ENCODE measurements at places on chromosomes 1 and 21.
A peak's percentile ranks its signal among the peaks of the same experiment; 100 is the strongest.

- no peak for DNase-seq
Measured at GRCh38 chr1:207239874-207240273, 81.6 kb upstream of the CD55 start.

DNA sequence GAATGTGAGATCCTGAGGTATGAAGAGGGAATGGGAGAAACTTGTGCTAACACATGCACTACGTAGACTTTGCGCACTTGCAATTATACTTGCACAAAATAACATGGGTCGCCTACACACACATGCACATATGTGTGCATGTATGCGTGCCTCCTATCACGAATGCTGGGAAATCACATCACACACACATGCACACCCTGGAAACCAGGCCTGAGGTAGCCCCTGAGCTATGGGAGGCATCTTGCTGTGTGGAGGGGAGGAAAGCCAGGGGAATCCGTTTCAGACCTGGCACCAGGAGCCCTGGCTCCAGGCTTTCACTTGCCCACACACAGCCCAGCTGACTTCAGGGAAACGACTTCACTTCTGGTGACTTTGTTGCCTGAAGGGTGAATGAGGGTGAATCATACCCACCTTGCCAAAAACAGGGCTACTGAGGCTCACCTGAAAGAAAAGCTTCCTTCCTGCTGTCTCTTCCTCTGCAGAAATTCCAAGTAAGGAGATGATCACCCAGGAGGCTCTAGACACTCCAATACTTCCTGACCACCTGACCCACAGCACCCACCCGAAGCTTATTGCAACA lies 136.0 kb upstream of the NGF start:
- DNase-seq = no peak

DNA sequence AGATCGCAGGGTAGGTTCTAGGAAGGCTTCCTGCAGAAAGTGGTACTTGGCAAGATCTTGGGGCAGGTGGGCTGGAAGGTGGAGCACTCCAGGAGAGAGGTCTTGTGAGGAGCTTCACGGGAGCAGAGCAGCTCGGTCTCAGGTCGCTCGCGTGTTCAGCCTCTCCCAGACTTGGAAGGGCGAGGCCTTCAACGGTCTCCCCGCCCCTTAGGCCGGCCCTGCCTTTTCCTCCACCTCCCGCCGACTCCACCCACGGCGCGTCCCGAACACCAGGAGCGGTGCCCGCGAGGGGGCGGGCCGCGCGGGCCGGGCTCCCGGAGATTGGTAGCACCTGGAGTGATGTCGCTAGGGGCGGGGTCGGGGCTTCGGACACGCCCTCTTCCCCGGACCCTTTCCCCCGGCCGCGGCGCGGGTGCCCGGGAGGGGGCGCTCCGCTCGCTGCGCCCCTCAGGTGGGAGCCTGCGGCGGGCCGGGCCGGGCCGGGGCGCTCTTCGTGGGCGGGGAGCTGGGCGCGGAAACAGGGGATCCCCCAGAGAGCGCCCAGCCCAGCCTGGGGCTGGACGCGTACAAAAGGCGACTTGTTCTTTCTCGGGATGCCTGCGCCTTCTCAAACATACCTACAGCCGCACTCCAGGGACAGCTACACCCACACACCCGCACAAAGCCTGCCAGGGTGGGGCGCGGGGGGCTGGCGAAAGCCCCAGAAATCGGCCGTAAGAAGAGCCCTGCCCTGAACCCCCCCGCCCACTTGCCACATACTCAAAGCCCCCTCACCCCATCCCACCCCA lies 35.5 kb downstream of the AHDC1 start:
- peak; percentile 93 for DNase-seq

DNA sequence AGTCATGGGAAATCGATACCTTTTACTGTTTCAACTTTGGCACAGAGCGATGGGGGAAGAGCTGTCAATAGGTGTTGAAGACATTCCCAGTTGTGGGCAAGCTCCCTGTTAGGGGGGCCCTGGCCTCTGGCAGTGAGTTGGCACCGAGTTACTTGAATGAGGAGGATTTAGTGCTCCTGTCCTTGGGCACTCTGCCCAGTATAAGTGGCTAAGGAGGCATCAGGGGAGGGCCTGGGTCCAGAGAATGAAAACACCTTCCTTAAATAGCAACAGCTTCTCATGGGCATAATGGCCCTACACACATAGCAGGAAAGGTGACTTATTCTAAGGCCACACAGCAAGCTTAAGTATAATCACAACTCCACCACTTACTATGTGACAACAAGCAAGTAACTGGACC lies 664.4 kb downstream of the PTPRU start:
- no peak for DNase-seq

GRCh38 chr1:11482198-11482597 lies 3.2 kb downstream of the DISP3 start:
- DNase-seq = no peak

GRCh38 chr1:220698607-220699016 lies 8.4 kb downstream of the C1orf115 start:
- no peak for DNase-seq

GRCh38 chr1:67576474-67576873 lies 108.5 kb upstream of the GADD45A start:
- no peak for DNase-seq

- DNase-seq = peak; percentile 58
Measured at GRCh38 chr21:41460578-41461527, 34.8 kb downstream of the MX1 start.

- no peak for DNase-seq
Measured at GRCh38 chr1:89546082-89546889, 21.7 kb downstream of the LRRC8B start.

GRCh38 chr1:76160225-76160624 lies 85.7 kb downstream of the ST6GALNAC3 start:
- DNase-seq = no peak

GRCh38 chr1:59569198-59569597 lies 245.6 kb upstream of the HOOK1 start:
- DNase-seq = no peak

DNA sequence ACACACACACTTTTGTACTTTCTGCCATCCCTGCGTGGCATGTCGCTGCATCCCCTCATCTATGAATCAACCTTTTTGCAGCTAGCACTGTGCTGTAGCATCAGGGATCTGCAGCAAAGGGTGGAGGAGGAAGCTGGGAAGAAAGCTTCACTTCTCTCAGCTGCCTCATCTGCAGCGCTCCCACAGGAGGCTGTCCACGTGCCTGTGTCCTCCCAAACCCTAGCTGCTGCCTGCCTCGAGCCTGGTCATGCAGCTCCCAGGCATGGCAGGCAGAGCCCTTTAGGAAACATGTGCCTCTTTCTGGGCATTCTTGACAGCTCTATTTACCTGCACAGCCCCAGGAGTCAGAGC lies 262.1 kb upstream of the SGIP1 start:
- DNase-seq = peak; percentile 15

DNA sequence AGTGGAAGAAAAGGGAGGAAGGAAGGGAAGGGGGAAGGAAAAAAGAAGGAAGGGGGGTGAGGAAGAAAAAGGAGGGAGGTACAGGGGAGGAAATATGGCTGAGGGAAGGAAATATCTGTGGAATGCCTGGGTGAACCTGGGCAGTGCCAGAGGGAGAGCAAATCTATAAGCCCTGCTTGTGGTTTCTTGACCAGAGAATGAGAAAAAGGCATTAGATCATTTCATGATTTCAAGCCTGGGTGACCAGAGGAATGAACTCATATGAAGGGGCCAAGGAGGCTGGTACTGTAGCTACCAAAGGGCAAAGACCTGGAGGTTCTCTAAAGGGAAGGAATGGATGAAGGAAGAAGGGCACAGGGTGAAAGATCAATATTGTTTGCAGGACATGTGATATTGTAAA lies 31.4 kb downstream of the GNG12 start:
- peak; percentile 97 for DNase-seq

DNA sequence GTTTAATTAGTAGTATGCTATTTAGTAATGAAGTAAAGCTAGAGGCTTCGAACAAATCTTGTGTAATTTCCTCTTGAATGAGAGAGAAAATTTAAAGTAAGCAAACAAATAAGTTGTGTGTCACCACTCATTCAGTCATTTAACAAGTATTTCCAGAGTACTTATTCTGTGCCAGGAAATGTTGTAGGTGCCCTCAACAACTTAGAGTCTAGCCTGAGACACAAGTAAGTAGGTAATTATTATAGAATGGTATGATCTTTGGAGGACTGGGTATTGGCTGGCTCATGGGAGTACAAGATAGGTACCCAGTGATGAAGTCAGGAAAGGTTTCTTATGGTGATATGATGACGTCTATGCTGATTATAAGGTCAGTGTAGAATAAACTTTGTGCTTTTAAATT lies 17.4 kb upstream of the METTL18 start:
- DNase-seq = no peak

DNA sequence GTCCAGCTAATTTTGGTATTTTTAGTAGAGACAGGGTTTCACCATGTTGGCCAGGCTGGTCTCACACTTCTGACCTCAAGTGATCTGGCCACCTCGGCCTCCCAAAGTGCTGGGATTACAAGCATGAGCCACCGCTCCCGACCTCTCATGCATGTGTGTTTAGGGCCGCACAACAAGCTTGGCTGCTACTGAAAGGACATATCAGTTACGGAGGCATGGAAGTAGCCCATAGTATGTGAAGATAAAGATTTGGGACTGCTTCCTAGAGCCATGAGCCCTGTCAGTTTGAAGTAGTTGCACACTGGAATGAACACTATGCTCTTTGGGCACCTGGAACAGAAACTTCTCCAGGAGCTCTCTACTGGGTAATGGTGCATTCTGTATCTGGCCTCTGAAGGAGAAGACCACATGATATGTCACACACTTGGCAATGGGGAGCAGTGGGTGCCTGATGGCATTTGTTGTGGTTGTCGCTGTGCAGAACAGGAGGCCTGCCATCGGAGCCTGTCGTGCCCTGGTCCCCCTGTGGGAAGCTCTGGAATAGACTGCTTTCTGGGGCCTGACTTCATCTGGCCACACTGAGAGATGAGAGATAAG lies 144.7 kb upstream of the KIF26B start:
- DNase-seq = no peak

GRCh38 chr1:153399401-153400055 lies 8.7 kb upstream of the S100A8 start:
- no peak for DNase-seq

GRCh38 chr1:21117597-21118001 lies 59.1 kb downstream of the EIF4G3 start:
- DNase-seq = no peak

DNA sequence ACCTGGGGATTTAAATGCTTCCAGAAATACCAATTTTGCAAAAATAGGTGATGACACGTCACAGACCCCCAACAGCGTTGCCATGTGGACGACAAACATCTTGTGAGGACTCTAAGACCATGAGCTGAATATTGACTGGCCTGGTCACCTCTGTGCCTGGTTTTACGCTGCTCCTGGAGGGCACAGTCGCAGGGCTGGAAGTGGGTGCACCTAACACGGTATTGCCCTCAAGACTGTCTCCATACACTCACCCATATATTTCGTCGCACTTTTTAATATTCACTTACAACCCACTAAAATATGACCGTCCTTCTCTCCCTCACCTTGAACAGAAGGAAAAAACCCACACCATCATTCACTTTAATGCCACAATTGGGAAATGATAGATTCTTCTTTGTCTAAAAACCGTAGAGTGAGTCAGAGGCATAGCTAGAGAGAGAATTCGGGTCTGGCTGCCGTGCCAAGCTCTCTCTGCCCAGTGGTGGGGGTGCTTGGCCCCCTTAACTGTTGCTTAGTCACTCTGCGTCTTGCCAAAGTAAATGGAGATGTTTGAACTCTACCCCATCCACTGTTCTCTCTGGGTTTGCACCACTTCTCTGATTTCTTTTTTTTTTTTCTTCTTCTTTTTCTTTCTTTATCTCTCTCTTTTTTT lies 40.8 kb upstream of the UTS2 start:
- DNase-seq = peak; percentile 9

GRCh38 chr1:224747578-224747977 lies 131.5 kb downstream of the CNIH3 start:
- DNase-seq = no peak

DNA sequence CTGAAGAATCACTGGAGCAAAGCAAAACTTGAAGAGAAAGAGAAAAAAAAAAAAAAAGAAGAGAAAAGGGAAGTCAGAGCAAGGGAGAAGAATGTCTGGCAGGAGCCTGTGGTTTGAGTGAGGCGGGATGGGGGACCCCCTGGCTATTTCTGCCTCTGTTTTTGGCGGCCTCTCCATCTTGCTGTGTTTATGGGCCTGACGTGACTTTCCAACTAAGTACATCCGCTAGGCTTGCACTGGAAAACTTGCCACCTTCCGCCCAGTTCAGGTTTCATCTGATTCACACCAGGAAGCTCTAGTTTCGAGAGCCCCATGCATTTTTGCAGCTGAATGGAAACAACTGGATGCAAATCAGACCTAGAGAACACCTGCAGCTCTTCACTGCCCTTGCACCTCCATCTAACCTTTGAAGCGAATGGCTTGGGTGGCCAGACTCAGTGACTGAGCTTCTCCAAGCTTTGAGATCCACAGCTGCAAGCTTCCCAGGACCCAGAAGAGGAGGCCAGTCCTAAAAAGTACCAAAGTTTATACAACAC lies 28.0 kb downstream of the TBX15 start:
- no peak for DNase-seq

GRCh38 chr21:46038341-46038829 lies 56.8 kb downstream of the COL6A1 start:
- no peak for DNase-seq

DNA sequence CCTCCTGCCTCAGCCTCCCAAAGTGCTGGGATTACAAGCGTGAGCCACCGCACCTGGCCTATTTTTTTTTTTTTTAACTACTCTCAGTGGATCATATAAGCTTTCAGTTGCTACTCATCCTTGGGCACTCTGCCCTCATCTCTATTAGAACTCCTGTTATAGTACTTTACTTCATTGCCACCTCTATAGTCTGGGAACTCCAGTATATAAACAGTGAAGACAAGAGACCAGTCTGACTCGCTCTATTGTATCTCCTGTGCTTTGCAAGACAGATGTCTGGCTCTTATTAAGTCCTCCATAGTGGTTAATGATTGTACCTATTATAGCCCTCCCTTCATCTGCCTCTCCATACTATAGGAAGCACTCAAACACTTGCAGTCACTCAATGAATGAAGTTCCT lies 15.1 kb downstream of the KHDRBS1 start:
- DNase-seq = peak; percentile 6

GRCh38 chr1:95903060-95903459 lies 669.0 kb downstream of the RWDD3 start:
- no peak for DNase-seq

Data from ACHN (cell line).